NCI-H1092 treated with DMSO at 0.1 percent for 48 hours (cell line): ENCODE measurements at places on chromosomes 2 and 18.
A peak's percentile ranks its signal among the peaks of the same experiment; 100 is the strongest.

DNA sequence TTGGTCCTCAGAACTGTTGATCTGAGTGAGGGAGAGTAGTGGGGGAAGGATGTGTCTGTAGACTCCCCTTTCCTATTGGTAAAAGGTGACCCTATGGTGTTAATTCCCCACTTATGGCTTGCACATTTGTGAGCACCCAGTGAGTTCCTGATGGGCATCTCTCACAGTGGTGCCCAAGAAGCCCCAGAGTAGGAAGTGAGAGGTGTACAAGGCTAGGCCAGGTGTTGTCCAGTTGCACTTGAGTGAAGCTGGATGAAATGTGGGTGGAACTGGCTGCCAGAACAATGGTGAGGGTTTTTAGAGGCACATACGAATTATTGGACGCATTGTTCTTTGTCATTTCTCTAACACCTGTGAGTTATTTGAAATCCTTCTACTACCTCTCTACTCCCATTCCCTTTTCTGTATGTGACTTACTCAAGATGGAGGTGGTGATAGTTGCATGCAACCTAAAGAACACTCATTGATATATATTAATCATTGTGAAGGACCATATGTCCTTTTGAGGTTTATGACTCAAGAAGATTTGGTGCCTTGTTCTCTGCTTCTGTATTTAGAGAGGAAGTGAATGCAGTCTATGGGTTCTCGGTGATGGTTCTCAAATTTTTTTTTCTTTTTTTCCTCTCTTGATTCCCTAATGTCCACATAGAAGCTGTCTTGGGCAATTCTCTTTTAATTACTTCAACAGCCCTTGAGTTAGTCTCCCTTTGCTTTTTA is 162.7 kb downstream of the FSHR start:
- no peak for DNase-seq

GRCh38 chr2:45497355-45497754 is 113.7 kb downstream of the SRBD1 start:
- DNase-seq = no peak

- no peak for DNase-seq
Observed at GRCh38 chr18:11752116-11752911, 63.2 kb downstream of the GNAL start.

DNA sequence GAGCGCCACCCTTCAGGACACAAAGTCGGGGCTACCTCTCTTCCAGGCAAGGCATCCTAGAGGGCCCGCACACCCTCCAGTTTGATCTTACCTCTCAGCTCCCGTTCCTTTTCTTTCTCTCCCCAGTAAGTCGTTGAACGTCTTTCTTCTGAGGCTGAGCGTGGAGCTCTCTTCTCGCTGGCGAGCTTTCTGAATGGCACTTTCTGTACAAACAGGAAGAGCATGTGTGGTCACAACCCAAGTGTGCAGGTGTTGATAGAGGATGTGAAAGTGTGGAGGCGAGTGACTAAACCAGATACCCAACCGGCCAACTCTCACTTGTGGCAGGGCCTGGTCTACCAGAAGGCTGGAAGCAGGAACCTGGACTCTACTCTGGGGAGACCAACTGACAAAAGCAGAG is at the start of gene AFF3:
Gene AFF3 (minus strand): TSS at position 198 of the 400 bp plus-strand sequence. CDS start 38,136 bp downstream, outside the sequence.
- no peak for DNase-seq

DNA sequence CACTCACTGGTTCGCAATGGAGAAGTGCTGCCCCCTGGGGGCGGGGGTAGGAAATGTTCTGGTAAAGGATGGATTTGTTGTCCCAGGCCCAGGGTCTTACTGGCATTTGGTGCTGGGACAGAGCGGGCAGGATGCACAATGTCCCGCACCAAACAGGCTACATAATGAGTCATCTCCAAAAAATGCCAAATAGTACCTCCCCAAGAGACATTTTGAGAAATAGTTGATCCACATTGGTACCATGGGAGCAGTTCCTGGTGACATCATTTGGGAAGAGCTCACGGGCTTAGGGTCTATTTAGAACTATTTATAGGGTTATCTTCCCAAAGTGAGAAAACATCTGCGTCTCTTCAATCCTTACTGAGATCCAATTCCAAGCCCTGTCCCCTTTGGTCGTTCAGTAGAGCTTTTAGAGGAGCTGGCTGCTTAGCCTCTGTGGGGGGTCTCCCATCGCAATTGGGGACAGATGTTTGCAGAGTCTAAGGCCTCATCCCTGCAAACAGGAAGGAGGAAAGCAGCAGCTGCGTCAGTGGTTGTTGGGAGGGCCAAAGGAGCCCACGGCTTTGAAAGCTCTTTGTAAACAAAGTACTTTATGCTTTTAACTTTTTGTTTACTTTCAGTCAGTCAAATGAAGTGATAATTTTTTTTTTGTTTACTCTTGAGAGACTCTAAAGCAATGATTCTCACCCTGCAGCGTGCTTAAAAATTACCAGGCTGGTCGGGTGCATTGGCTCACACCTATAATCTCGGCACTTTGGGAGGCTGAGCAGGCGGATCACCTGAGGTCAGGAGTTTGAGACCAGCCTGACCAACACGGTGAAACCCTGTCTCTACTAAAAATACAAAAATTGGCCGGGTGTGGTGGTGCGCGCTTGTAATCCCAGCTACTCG is 49.3 kb downstream of the GREB1 start:
- peak; percentile 37 for DNase-seq

- no peak for DNase-seq
Observed at GRCh38 chr2:241273210-241274020, 42.1 kb downstream of the HDLBP start.

DNA sequence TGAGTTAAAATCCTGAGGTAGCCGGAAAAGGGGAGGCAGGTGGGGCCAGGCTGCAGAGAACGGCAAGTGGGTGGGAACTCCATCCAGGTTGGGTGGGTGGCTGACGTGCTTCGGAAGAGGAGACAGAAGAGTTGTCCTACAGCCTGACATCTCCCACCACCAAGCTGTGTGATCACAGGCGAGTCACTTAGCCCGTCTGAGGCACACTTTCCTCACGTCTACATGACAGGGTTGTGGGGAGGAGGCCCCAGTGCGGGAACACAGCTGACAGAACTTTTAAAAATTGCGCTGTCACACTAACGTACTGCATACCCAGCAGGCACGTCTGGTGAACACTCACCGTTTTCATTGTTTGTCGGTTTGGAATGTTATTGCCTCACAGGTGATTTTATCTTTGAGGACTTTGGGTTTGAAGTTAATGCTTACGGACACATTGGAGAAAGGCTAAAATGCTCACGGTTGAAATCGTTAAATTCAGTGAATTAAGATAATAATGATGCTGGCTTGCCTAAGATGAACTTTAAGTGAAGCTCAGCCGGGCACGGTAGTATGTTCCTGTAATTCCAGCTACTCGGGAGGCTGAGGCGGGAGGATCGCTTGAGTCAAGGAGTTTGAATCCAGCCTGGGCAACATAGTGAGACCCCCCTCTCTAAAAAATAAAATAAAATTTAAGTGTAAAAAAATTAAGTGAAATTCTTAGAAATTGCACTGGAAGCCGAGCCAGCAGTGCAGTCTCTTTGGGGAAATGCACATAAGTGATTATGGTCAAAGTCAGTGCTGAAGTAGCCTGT is 8.9 kb downstream of the EMILIN2 start:
- no peak for DNase-seq

DNA sequence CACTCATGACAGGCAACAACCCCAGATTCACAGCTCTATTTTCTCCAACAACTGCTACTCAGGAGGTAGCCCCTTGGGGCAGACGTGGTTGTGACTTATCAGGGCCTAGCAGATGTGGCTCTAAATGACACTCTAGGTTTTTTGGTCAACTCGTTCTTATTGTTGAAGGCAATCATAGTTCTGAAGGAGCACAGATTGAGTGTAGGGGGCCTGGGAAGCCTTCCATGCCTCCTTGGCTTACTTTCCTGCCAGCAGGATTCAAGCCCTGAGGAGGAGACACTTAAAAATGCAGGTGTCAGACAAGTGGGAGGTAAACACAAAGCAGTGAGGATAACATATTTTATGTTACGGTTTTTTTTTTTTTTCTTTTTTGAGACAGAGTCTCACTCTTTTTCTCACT is 23.5 kb upstream of the SUCLG1 start:
- DNase-seq = no peak

GRCh38 chr2:179429060-179429471 is 164.4 kb upstream of the SESTD1 start:
- no peak for DNase-seq

DNA sequence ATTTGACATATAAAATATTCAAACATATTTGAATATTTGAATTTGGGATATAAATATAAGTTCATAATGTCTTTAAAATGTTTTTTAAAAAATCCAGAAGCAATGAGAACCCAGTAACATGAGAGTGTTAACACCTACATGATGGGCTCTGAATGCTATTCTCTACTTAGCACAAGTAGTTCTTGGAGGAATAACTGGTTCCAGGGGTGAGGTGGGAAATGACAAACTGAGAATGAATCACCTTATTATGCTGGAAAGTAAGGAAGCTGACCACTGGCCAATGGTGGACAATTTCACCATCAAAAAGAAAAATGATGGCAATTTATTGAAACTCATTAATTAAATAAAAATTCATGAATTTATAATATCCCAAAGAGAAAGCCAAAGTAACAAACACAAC is 79.6 kb upstream of the NABP1 start:
- no peak for DNase-seq

DNA sequence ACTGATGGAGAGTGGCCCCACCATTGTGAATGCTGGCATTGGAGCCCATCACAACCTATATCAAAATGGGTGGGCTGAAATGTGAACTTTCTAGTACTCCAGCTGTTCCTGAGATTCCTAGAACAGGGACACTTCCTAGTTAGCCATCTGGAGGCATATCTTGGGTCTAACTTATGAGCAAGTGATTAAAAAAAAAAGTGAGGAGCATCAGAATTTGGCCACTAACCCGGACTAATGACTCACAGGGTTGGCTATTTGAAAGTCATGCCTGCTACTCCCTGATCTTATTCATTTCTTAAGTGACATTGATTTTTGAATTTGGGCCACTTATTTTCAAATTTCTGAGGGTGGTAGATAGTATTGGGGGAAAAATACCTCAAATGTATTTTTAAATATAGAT is 216.6 kb downstream of the HRH4 start:
- DNase-seq = no peak

DNA sequence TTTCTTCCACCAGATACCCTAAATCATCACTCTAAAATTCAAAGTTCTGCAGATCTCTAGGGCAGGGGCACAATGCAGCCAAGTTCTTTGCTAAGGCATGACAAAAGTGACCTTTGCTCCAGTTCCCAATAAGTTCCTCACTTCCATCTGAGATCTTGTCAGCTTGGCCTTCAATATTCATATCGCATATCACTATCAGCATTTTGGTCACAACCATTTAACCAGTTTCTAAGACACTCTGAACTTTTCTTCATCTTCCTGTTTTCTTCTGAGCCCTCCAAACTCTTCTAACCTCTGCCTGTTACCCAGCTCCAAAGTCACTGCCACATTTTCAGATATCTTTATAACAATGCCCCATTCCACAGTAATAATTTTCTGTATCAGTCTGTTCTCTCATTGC is 452.6 kb upstream of the TRIB2 start:
- no peak for DNase-seq

DNA sequence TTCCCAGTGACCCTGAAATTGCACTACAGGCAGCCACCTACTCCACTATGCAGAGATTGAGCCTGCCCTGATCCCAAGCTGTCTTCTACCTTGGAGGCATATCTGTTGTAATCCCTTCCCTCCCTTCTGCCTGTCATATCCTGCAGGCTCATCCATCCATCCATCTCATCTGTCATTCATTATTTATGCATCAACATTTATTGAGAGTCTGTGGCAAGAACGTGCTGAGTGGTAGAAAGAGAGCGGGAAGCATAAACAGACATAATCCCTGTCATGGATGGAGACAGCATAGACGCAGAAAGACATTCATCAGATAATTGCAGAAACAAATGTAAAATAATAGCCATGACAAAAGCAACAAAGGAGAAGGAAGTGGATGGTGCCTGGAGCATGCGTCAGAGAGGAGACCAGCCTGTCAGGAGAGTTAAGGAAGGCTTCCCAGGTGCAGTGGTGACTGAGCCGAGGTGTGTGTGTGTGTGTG is 110.7 kb upstream of the STPG4 start:
- DNase-seq = no peak

- DNase-seq = no peak
Observed at GRCh38 chr2:25615920-25616319, 57.5 kb downstream of the DTNB start.

DNA sequence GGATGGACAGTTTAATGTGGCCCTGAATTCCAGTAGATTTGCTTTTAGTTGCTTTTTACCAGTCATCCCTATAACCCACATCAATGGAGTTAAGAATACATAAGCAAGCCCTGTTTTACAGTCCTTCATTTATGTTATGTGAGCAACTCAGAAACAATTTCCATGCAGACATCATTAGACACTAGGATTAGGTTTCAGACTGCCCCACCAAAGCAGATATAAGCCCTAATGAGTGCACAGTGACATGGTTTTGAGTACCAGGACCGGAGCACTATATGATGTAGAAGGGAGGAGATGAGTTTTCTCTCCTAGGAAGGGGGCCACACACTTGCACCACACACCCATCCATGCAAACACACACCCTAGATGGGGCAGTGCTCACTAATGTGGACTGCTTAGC is 15.5 kb downstream of the KCNS3 start:
- DNase-seq = no peak

- DNase-seq = no peak
Observed at GRCh38 chr2:186459009-186459408, 27.1 kb upstream of the ZC3H15 start.

DNA sequence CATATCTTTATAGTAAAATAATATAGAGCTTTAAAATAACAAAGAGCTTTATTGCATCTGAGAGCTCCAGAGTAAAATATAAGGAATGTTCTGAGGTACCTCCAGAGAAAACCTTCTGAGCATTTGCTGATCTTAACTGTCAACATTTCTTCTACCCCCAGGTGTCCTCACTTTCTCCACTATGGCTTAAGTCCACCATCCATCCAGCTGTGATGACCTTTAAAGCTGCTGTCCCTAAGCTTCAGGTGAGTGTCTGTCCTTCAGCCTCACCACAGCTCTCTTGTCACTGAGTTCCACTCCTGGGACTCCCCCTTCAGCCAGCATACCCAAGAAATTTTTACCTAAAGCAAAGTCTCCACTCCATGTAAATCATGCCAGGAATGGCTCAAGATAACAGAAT is 137.9 kb downstream of the MYO5B start:
- DNase-seq = no peak

GRCh38 chr2:178194600-178195389 is 483 bp downstream of the OSBPL6 start:
- DNase-seq = peak; percentile 43

GRCh38 chr18:46352520-46353250 is 248.5 kb downstream of the HAUS1 start:
- no peak for DNase-seq

DNA sequence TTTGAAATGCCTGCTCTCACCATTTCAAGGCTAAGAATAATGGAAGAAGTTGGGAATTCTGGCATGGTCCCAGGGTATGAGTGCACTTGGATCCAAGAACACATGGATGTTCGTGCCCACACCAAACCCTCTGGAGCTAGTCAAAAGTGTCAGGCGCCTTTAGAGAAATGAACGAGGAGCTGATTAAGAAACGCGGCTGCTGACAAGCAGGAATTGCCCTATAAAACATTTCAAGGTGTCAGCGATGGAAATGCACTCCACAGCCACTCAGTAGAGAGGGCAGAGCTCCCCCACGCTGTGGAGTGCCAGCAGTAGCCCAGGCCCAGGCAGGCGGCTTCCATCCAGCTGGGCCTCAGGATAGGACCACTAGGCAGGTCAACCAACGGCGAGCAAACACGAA is 213.7 kb downstream of the TTC32 start:
- DNase-seq = no peak

GRCh38 chr2:9799011-9799596 is 44.2 kb upstream of the TAF1B start:
- no peak for DNase-seq
